HuH-7.5 (cell line): ENCODE measurements at places on chromosomes 4 and X.

DNA sequence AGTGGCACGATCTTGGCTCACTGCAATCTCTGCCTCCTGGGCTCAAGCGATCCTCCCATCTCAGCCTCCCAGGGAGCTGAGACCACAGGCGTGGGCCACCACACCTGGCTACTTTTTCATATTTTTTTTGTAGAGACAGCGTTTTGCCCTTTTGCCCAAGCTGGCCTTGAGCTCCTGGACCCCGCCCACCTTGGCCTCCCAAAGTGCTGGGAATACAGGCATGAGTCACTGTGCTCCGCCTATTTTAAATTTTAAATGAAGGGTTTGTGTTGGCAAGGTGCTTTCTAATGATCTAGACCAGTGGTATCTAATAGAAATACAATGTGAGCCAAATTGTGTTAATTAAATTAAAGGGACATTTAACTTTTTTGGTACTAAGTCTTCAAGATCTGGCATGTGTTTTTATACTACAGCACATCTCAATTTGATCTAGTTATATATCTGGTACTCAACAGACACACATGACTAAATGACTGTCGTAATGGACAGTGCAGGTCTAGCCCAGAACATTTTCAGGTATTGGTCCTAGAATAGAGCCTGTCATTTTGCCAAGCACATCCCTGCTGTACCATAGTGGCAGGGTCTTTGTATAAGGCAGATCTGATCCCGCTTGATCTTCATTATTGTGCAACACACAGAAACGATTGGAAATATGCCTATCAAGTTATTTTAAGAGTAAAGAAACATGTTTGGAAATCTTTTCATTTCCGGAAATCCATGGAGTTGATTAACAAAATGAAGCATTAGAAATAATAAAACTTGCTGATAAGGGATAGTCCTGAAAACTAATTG lies 7.3 kb downstream of the PGK1 start:
- DNase-seq, result no peak

DNA sequence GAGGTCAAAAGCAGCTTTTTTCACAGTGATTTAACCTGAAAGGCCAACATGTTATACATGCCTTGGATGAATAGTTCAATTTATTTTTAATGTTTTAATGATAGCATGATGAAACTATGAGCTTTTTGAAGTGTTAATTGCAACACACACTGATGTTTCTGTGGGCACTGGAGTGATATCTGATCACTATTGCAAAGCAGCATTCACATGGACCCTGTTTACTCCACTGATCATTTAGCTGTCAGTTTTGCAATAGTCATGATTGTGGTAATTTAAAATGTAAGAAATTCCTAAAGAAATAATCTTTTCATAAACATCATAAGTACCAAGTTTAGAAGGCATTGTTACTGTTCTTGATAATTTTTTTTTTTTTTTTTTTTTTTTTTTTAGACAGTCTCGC lies 74.1 kb downstream of the ARSJ start:
- no peak for DNase-seq

- no peak for DNase-seq
Observed at GRCh38 chrX:49184294-49185281, 1.6 kb downstream of the PRICKLE3 start.

DNA sequence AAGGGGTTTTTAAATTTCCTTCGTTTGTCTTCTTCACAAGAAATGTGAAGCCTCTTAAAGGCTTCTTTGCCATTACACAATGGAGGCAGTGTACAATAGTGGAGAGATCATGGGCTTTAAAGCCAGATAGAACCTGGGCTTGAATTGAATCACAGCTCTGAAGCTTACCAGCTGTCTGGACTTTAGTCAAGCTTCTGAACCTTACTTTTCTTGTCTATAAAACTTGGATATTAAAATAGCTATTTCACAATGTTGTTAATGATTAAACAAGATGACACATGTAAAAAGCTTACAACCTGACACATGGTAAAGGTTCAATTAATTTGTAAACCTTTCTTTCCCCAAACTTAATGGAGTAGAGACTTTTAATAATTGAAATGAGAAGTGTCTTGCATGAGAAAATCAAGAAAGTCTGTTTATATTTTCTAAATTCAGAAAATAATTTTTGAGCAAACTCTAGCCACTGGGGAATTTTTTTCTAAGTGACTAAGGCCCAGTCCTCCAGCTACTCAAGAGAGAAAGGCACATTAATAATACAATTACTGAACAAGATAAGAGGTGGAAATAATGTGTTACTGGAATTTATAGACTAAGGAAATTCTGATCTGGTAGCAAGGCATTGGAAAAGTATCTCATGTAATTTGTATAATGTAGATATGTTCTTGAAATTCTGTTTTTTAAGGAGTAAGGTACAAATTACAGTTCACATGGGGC lies 21.7 kb upstream of the TBC1D8B start:
- DNase-seq, result no peak

DNA sequence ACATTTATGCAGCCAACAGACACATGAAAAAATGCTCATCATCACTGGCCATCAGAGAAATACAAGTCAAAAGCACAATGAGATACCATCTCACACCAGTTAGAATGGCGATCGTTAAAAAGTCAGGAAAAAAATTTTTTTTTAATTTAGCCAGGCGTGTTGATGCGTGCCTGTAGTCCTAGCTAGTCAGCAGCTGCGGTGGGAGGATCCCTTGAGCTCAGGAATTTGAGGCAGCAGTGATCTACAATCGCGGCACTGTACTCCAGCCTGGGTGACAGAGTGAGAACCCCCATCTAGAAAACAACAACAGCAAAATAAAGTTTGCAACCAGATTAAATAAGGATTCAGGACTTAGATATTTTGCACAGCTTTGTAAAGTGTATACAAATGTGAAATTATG lies 65.7 kb upstream of the ALG13 start:
- no peak for DNase-seq

- no peak for DNase-seq
Observed at GRCh38 chrX:38675856-38676255, 114.5 kb downstream of the TSPAN7 start.

GRCh38 chr4:172830295-172830764 lies 338.3 kb upstream of the GALNT7 start:
- DNase-seq, result no peak

DNA sequence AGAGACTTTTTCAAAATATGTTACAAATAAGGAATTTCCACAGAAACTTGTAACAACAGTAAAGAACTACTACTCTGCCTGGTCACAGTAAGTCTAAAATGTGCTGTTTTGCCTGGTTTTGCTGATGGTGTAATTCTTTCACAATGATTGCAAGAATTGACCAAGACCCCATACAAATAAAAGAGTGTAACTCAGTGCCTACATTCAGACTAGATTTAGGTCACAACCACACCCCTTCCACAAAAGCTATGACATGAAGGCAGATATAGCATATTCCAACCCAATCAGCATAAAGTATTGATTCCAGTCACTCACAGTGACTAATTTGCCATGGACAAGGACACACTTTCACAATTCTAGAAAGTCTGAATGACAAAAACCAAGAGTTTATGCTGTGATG lies 53.7 kb upstream of the TMPRSS11F start:
- no peak for DNase-seq

DNA sequence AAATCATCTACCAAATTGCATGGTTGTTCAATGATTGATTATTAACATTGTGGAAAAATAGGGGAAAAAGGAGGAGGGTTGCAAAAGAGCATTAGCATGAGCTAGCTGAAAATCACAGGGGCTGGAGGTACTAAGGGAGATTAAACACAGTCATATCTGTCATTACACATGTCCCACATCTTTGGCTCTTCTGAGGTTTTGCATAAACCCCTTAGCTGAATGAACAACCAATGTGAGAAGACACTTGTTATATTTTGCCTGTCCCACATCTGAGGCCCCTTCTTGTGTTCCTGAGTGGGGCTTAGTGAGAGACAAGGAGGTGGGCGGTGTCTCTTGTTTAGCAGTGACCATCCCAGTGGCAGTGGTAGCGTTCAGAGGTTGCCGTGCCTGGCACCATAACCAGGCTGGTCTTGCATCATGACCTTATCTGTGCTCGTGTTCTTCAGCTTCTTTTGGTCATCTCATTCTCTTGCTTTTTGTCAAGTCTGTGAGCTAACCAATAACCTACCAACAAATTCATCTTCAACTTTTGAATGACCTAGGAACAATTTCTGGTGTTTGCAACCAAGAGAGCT lies 95.6 kb downstream of the MID1IP1 start:
- DNase-seq, result no peak

- no peak for DNase-seq
Observed at GRCh38 chr4:186819342-186820086, 95.9 kb upstream of the FAT1 start.

- DNase-seq, result no peak
Observed at GRCh38 chrX:39020051-39020669, 218.9 kb downstream of the MID1IP1 start.

DNA sequence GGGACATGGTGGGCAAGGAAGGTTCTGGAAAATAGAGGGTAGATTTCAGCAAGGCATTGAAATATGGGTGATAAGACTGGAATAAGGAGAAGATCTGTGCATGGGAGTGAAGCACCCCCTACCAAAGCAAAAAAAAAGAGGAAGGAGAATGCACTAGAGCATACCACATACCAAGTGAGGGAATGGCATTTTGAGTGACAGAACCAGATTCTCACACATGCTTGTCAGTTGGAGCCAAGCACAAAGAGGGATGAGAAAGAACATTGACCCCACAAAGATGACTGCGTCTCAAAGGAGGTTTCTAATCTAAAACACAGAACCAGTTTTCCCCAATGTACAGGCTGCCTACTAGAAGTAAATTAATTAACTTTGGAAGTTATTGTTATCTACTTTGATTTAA lies 140.3 kb upstream of the SMAD1 start:
- no peak for DNase-seq

- no peak for DNase-seq
Observed at GRCh38 chr4:71338846-71339593, at the start of gene SLC4A4. TSS of gene SLC4A4 (plus strand) at chr4:71339020.

- peak; percentile 37 for DNase-seq
Observed at GRCh38 chrX:154056770-154057241, 37.1 kb upstream of the IRAK1 start.

DNA sequence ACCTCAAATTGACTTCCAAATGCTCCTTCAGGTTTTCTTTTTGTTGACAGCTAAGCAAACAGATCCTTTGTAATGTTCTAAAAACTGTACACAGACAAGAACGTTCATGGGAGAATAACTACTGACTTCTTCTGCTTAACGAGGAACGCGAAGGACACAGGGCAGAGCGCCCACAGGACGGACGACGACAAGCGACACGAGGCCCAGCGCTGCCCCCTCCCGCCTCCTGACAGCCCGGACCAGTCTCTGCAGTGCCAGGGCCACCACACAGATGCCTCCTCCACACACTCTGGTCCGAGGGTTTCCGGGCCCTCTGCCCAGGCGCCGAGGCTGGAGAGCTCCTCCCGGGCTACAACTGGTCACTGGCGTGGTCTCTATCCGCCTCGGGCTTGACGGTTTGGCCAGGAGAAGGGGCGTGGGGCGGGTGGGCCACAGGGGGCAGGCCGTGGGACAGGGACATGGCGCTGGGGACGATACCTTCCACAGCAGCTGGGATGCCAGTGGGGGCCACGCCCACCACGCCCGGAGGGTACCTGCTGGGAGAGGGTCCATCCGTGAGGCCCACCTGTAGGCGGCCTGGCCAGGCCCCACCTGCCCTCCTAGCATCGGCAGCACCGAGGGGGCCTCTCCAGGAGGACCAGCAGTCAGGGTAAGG lies 36.9 kb downstream of the CTBP1 start:
- DNase-seq, result no peak

- no peak for DNase-seq
Observed at GRCh38 chr4:88746206-88746605, 48.6 kb upstream of the NAP1L5 start.

DNA sequence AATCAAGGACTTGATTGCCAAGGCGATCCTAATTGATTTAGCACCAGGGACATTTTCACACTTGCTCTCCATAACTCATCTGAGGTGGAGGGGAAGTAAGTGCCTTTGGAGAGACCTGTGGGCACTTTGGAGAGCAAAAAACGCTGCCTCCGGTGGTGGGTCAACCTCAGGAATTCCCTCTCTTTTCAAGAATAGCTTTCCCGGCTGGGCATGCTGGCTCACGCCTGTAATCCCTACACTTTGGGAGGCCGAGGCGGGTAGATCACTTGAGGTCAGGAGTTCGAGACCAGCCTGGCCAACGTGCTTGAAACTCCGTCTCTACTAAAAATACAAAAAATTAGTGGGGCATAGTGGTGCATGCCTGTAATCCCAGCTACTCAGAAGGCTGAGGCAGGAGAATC lies 49.2 kb downstream of the PRPS1 start:
- no peak for DNase-seq

GRCh38 chr4:37879365-37879764 lies 11.5 kb upstream of the TBC1D1 start:
- DNase-seq, result no peak

DNA sequence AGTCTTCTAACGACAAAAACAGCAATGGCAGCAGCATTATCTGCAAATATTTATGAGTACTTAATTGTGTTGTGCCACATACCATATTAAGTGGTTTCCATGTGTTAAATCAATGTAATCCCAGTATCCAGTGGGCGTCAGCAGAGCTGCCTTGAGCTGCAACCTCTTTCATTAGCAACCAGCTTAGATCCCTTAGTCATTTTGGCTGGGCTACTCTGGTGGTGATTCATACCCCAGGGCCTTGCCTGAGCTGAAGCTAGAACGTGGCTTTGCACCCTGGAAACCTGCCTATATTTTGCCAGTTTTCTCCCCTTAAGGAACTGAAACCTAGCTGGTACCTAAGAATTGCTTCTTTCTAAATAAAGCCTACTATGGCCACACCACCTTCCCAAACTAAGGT lies 474.3 kb upstream of the FTHL17 start:
- no peak for DNase-seq

GRCh38 chr4:86935853-86936733 lies 1.3 kb downstream of the AFF1 start:
- DNase-seq, result peak; percentile 66

GRCh38 chr4:179097741-179098140 lies 1655.5 kb upstream of the AGA start:
- DNase-seq, result peak; percentile 2

DNA sequence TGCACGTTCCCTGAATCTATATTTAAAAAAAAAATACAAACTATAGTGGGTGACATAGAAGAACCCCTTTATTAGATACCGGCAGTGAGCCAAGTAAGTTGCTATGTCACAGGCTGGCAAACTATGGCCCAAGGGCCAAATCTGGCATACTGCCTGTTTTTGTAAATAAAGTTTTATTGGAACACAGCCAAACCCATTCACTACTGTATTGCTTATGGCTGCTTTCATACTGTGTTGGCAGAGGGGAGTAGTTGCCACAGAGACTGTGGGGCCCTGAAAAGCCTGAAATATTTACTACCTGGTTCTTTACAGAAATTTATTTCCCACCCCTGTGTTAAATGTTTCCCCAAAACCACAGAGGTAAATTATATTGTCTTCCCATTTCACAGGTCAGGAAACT lies 71.2 kb upstream of the EGFL6 start:
- no peak for DNase-seq

GRCh38 chrX:132294192-132294591 lies 74.9 kb upstream of the RAP2C start:
- DNase-seq, result no peak

GRCh38 chr4:3582091-3582475 lies 49.9 kb upstream of the LRPAP1 start:
- DNase-seq, result no peak

- DNase-seq, result no peak
Observed at GRCh38 chrX:130165181-130165702, 399 bp downstream of the AIFM1 start.
